Smooth muscle cell of the pulmonary artery (primary cell): ENCODE measurements at places on chromosomes 2 and 18. TPM values are rescaled to one million over a fixed set of nuclear protein-coding genes. Genes with fewer than 3 reads are reported as not detected.

SCYGR8 gene
- total RNA-seq, result not detected in 2 replicates

SAG gene
- total RNA-seq, result not detected in 2 replicates

EPAS1 gene
- total RNA-seq, result 161 and 219 TPM in 2 replicates

MYO7B gene
- total RNA-seq, result 0.10 and 0.13 TPM in 2 replicates

PARD3B gene
- total RNA-seq, result 13.6 and 14.7 TPM in 2 replicates

DUSP19 gene
- 4.3 and 7.6 TPM in 2 replicates for total RNA-seq

WNT10A gene
- total RNA-seq, result not detected in 2 replicates

MEX3C gene
- total RNA-seq, result 38.1 and 43.4 TPM in 2 replicates

THAP4 gene
- total RNA-seq, result 29.3 and 43.5 TPM in 2 replicates

FNDC4 gene
- total RNA-seq, result 39.9 and 52.9 TPM in 2 replicates

COX7A2L gene
- 129 and 158 TPM in 2 replicates for total RNA-seq

HDAC4 gene
- total RNA-seq, result 16.6 and 17.7 TPM in 2 replicates

ASXL3 gene
- total RNA-seq, result under 0.01 and 0.78 TPM in 2 replicates

ZBTB7C gene
- total RNA-seq, result 0.46 TPM in 1 of 2 replicates, not detected in the other

ABCG5 gene
- total RNA-seq, result not detected in 2 replicates

ALS2 gene
- 30.4 and 35.4 TPM in 2 replicates for total RNA-seq

MAP3K19 gene
- not detected in 2 replicates for total RNA-seq

SOX11 gene
- 0.03 and 0.52 TPM in 2 replicates for total RNA-seq

MBOAT2 gene
- 51.4 and 53.8 TPM in 2 replicates for total RNA-seq

ABCG8 gene
- not detected in 2 replicates for total RNA-seq

ASIC4 gene
- 0.39 and 0.46 TPM in 2 replicates for total RNA-seq

RNF125 gene
- 0.13 and 0.69 TPM in 2 replicates for total RNA-seq

NEB gene
- 0.33 TPM in 2 replicates for total RNA-seq

CAB39 gene
- 69.3 and 78.9 TPM in 2 replicates for total RNA-seq

WDR75 gene
- total RNA-seq, result 48.7 and 61.3 TPM in 2 replicates

RAPH1 gene
- total RNA-seq, result 35.6 and 36.5 TPM in 2 replicates

INO80B gene
- 14.4 and 22.7 TPM in 2 replicates for total RNA-seq

LBX2 gene
- total RNA-seq, result 0.59 and 4.5 TPM in 2 replicates

RNF152 gene
- 36.8 and 68.2 TPM in 2 replicates for total RNA-seq

SLC16A14 gene
- 1.1 and 1.8 TPM in 2 replicates for total RNA-seq

RAPGEF4 gene
- total RNA-seq, result 3.8 and 5.0 TPM in 2 replicates

SLC38A11 gene
- 0.13 and 0.83 TPM in 2 replicates for total RNA-seq

MROH2A gene
- total RNA-seq, result not detected in 2 replicates

MTHFD2 gene
- total RNA-seq, result 233 and 234 TPM in 2 replicates

MOGAT1 gene
- not detected in 2 replicates for total RNA-seq

TUBA4A gene
- 17.9 and 19.6 TPM in 2 replicates for total RNA-seq

CDH19 gene
- total RNA-seq, result 0.33 and 4.3 TPM in 2 replicates

HOXD12 gene
- not detected in 2 replicates for total RNA-seq

TMEM200C gene
- 0.13 and 0.30 TPM in 2 replicates for total RNA-seq

CLHC1 gene
- 9.3 TPM in 2 replicates for total RNA-seq

FOXI3 gene
- total RNA-seq, result not detected in 2 replicates

RTP5 gene
- total RNA-seq, result not detected in 2 replicates

SCYGR4 gene
- not detected in 2 replicates for total RNA-seq

GPR39 gene
- total RNA-seq, result 3.3 and 6.4 TPM in 2 replicates
